Fibroblast of skin of right quadriceps (primary cell): ENCODE measurements at places on chromosomes 2 and 18.

DNA sequence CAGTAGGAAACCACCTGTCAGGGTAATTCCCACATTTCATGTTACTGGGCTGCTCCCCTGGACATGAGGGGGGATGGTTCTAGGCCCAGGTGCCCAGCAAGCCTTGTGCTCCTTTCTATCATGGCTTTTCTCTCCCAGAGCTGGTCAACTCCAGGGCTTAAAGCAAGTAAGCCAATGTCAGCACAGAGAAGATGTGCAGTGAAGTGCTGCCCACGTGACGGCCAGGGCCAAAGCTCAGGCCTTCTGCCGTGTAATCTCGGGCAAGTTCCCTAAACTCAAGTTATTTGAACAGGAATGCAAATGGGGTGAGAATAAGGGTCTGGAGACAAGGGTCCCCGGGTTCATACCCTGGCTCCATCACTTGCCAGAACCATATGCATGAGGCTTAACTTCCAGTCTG, 16.5 kb downstream of the SFXN5 start:
- no peak for DNase-seq

GRCh38 chr18:9835113-9835755, 50.5 kb upstream of the TXNDC2 start:
- no peak for DNase-seq

DNA sequence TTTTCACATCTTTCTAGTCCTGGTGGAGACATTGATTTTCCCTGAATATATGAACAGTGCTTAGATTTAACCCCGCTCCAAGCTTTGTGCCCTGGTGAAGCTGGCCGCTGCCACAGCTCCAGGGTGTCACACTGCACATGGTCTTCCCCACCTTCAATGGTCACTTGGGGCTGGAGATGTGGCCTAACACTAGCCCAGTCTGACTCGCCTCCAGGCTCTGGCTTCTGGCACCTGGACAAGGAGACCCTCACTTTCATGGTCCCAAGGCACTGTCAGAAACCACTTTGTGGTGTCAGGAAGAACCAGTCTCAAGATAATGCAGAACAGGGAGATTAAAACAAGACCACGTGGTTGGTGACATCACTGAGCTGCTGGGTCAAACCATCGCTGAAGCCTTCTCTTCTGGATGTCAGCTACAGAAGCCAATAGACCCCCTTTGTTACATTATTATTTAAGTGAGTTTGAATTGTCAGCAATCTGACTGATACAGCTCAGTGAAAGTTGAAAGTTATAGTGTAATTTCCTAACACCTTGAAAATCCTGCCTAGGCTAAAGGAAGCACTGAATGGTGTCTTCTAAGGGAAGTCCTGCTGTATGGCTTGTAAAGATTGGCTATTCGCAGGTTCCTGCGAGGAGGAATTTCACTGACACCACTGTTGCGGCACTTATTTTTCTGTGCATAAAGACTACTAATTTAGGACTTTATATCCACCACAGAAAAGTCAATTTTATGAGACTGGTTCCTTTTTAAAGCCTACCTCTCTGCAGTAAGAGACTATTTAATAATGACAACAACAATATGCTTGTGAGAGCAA, 55.0 kb upstream of the CTDP1 start:
- DNase-seq = no peak

GRCh38 chr2:33561872-33562271, 37.2 kb downstream of the FAM98A start:
- DNase-seq = no peak

GRCh38 chr2:28543316-28544035, 47.6 kb downstream of the PLB1 start:
- DNase-seq = peak; percentile 83

- no peak for DNase-seq
These were observed 422.5 kb downstream of the DPP10 start for GRCh38 chr2:114864901-114865300.

GRCh38 chr2:113126845-113127645, at the start of gene IL1RN:
Gene IL1RN, plus strand, starts transcription at chr2:113127598. Its CDS starts 27 bp downstream, at chr2:113127625.
- no peak for DNase-seq

DNA sequence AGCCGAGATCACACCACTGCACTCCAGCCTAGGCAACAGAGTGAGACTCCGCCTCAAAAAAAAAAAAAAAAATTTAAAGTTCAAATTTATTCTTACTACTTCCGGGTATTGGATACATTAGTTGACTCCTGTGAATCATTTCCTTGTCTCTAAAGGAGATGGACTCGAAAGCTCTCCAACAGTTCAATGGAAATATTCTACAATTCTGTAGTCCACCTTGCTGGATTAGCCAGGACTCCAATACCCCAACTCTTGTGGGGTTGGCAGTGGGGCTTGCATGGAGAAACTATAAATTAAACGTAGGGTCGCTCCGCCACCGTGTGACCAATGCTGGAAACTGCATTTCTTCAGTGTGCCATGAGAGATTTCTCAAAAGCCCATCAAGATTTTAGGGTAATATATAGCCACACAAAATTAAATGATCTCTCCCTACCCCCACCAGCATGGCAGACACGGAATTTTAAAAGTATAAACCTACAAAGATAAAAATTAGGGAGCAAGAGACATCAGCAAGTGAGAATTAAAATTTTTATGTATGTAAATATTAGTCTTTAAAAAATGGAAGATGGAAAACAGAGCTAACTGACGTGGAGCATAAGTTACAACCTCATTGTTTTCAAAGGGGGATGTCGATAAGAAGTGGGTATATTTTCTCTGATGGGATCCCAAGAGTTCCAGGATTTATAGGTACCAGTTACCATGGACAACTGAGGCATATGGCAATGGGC, 27.8 kb upstream of the GAREM2 start:
- peak; percentile 42 for DNase-seq

DNA sequence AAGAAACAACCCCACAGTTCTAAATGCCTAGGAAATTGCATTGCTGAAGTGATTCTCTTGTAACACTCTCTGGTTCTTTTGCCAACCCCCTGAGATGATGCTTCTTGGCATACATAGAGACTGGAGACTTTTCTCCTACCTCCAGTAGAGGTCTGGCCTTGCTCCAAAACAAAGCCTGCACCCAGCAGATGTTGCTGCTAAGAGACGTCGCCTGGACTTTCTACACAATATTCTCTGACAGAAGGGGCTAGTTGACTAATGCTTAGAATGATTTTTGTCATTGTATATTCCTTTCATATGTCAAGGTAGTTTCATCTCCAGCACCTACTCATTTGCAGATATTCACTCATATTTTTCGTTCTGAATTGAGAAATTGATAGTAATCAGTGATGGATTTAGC, 24.6 kb downstream of the SOWAHC start:
- peak; percentile 11 for DNase-seq
